ENCODE measurements at places on chromosomes 4 and X.
A peak's percentile ranks its signal among the peaks of the same experiment; 100 is the strongest.

- DNase-seq: peak; percentile 1
Observed at GRCh38 chrX:6777238-6778002, 242.5 kb upstream of the VCX3A start.

- DNase-seq: peak; percentile 72
Observed at GRCh38 chrX:65866146-65866545, 173.7 kb downstream of the VSIG4 start.

DNA sequence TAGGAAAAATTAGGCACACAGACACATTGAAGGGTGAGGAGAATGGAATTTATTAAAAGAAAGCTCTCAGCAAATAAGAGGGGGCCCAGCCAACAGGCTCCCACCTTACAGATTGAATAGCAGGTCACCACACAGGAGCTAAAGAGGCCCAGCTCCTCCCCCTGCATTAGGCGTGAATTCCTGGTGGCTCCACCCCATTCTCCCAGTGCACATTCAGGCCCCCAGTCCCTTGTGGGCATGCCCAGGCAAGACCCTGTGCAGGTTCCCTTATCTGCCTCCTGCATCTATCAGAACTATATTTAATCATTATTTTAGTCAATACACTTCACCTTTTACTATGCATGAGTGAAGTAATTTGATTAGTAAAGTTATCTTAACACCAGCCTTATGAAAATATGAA, 856.3 kb upstream of the NDST4 start:
- DNase-seq: no peak

DNA sequence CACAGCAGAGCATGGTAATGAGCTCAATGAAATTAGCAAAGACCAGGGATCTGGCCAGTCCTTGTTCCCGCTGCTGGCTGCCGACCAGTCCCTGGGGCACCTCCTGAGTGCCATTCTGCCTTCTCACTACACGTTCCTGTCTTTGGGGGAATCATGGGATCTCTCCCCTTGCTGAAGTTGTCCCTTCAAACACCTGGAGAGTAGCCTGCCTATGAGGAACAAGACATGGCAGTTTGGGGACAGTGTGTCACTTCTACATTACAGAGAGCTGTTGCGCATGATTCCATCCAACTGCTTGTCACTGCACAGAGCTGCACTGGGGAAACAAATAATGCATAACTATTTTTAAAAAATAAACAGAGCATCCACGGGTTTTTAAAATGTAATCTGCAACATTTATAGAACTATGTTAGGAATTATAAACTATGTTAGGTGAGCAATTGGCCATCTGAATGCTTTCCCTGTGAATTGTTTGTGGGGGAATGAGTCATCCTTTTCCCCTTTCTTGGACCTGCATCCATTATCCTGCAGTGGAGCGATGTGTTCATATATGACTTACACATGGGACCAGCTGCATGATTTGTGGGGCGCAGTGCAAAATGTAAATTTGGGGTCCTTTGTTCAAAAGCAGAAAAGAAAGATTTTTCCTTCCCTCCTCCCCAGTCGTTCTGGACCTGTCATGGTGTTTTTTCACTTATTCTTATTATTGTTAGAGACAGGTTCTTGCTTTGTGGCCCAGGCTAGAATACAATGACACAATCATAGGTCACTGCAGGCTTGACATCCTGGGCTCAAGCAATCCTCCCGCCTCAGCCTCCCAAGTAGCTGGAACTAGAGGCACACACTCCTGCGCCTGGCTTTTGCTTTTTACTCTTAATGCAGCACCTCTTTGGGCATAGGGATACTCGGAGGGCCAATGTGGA, 115.0 kb upstream of the TBL1X start:
- DNase-seq: no peak

GRCh38 chr4:25903900-25904747, 9.9 kb upstream of the SMIM20 start:
- DNase-seq: no peak

DNA sequence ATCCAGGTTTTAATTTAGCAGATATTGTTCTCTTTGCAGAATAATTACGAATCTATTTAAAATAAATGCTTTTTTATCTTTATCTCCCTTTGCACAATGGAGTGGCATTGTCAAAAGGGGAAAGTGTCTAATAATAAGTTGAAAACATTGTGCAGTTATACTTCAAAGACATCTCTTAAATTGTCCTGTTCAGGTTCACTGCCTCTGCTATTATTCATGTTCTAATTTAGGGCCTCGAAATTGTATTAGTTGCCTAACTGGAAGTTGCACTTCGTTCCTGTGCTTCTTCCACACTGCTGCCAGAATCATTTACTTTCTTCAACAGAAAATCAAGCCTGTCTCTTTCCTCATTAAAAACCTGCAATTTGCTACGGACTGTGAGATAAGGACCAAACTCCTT, 150.5 kb upstream of the SPRY1 start:
- DNase-seq: no peak

DNA sequence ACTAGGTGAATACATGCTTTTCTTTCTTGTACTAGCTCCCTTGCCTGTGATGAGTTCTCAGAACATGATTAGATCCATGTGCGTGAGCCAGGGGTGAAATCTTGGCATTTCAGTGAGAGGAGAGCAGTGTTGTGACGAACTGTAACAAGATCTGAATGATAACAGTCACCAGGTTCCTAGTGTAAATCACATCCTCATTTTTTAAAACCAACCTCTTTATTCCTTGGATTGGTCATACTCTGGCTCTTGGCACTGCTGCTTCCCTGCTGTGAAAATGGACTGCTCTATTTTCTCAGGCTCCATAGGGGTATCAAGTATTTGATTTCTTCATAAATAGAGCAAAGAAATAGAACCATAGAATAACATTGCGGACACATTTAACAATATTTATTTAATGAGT, 206.3 kb downstream of the SLC4A4 start:
- no peak for DNase-seq

- DNase-seq: peak; percentile 40
Observed at GRCh38 chr4:118034053-118034785, at the start of gene NDST3. TSS of gene NDST3 (plus strand) at chr4:118034486. CDS start at chr4:118053911, 19,425 bp downstream.

- no peak for DNase-seq
Observed at GRCh38 chr4:6929812-6930464, 20.3 kb downstream of the TBC1D14 start.

- no peak for DNase-seq
Observed at GRCh38 chr4:109432203-109432602, 1.4 kb upstream of the SEC24B start.

GRCh38 chr4:139892973-139893736, 227.5 kb downstream of the MGST2 start:
- no peak for DNase-seq

- peak; percentile 22 for DNase-seq
Observed at GRCh38 chr4:180059216-180059881, 2183.9 kb upstream of the TENM3 start.

All from GM12865 (cell line).